ENCODE measurements at places on chromosomes 5 and 9.

DNA sequence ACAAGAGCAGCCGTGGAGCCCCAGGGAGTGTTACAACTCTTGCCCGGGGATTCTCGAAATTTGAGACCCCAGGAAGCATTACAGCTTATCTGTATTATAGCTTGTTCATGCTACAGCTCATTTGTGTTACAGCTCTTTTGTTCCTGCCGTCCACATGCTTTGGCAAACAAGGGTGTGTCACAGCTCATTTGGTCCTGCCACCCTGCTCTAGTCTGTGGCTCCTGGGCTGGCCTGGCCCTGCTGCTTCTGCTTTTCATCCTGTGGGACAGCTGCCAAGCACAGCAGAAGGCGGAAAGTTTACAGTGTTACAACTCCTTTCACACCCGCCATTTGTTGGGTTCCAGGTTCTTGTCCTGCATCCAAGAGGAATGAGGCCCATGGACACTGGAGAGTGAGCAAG lies 685.0 kb downstream of the SLCO4C1 start:
- DNase-seq: no peak

DNA sequence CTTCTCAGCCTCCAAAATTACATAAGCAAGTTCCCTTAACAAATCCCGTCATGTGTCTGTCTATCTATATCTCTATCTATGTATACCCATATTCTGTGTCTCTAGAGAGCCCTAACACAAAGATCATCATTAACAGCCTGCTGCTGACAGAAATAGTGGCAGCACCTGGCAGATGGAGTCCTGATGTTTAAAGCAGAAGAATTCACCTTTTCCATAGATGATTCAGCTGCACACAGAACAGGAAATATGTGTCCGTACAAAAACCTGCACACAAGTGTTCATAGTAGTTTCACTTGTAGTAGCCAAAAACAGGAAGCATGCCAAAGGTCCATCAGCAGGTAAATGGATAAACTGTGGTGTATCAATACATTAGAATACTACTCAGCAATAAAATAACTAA lies 45.0 kb upstream of the ACO1 start:
- no peak for DNase-seq

DNA sequence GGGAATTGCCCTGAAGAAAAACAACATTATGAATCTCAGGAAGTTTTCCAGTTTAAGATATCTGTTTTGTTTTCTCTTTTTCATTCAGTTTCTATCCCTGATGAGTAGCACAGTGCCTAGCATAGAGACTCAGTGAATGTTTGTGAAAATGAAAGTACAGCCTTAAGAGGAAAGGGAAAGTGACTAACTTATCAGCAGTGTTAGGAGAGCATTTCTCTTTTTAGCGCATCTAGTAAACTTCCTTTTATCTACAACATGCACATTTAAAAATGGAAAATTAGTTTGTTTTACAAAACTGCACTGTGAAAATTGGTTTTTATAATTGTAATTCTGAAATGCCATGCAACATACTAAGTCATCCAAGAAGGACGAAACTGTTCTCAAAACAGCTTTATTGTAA lies 110.8 kb downstream of the SMARCA2 start:
- DNase-seq: no peak

GRCh38 chr5:178535299-178536175 lies 54.7 kb downstream of the COL23A1 start:
- no peak for DNase-seq

GRCh38 chr9:93319992-93320500 lies 131.4 kb upstream of the FAM120A start:
- DNase-seq: no peak

- no peak for DNase-seq
Measured at GRCh38 chr5:109374625-109375024, 35.1 kb downstream of the PJA2 start.

Measured in esophagus squamous epithelium (tissue), 5 donors.